ENCODE measurements at places on chromosomes 4 and X.
A peak's percentile ranks its signal among the peaks of the same experiment; 100 is the strongest.

- DNase-seq: peak; percentile 28
These were observed 829 bp downstream of the ELOVL6 start for GRCh38 chr4:110197529-110198042.

GRCh38 chr4:141132709-141133145 is 542 bp downstream of the RNF150 start:
- DNase-seq: no peak

GRCh38 chr4:143202824-143203223 is 18.1 kb downstream of the USP38 start:
- no peak for DNase-seq

DNA sequence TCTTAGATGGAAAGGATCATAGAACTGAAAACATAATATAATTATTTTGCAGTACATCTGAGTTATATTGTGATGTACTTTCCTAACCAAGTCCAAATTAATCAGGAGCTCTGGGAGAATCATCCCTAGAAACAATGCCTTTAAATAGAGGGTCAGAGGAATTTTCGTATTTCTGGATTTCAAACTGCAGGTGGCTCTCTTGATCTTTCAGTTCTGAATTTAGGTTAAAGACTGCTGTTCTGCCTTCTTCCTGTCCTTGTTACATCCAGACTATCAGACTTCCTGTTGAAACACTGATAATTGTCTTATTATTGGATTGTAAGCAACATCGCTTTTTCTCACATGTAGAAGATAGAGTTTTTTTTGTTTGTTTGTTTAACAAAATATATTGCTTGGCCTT is 142.7 kb downstream of the RPA4 start:
- DNase-seq: no peak

DNA sequence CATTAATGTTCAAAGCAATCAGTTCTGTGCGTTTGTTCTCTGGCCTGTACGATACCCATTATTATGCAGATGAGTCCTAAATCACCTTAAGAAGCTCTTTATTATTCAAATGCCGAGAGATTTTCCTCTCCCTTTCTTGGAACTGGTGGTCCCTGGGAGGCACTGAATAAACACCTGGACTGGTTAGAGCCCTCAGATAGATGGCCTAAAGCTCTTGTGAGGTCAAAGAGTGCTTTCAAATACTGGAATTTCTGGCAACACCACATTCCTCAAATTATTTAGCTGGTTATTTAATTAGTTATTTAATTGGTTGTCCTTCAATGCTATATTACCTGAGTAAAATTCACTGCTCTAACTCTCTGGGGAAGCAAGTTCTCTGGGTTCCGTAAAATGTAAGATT is 3.0 kb downstream of the ARHGEF38 start:
- DNase-seq: no peak

GRCh38 chr4:114056599-114056998 is 77.2 kb upstream of the ARSJ start:
- DNase-seq: no peak

DNA sequence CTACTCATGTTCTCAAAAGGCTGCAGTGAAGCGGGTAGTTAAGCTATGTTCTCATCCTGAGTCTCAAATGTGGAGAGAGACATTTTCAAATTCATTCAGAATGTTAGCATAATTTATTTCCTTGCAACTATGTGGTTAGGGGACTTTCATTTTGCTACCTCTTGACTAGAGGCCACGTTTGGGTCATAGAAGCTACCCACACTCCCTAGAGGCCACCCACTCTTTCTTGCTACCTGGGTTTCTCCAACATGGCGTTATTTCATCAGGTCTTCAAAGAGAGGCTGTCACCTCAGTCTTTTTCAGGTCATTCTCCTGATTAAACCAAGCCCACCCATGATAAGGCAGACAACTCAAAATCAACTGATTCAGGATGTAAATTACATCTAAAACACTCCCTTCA is 34.3 kb upstream of the NLGN4X start:
- DNase-seq: no peak

GRCh38 chrX:32985544-32985943 is 225.8 kb downstream of the DMD start:
- no peak for DNase-seq

DNA sequence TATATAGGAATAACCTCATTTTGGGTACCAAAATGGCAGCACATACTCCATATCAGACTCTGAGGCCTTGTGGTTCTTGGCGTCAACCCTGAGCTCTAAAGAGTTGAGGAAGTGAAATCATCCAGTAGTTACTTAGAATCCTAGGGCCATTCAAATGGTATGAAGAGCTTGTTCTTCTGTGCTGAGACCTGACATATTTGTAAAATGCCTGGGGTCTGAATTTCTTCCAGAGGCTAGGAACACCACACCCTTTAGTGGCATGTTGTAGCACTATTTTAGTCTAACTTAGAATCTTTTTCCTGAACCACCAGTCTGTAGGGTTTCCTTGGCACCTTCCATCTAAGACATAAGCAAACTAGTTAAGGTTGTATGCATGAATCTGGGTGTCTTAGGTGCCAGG is 18.1 kb upstream of the GDPD2 start:
- no peak for DNase-seq

DNA sequence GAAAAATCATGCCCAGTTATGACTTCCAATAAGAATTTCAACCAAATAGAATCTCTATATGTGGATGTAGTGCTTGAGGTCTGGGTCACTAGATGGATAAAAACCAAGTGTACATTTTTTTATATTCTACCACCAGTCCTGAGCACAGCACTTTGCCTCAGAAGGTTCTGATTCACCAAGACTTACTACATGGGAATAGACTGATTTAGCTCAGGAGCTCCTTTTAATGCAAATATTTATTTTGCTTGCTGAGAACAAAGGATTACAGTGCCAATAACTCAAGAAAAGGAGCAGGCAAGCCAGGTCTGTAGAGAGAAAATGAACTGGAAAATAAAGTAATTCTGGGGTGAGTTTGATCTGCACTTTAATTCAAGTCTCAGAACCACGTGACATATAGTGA is 6.4 kb upstream of the XK start:
- no peak for DNase-seq

- no peak for DNase-seq
These were observed 47.8 kb downstream of the CLCN3 start for GRCh38 chr4:169668069-169668721.

GRCh38 chrX:97845451-97845850 is 961.7 kb downstream of the RPA4 start:
- no peak for DNase-seq

- no peak for DNase-seq
These were observed 13.0 kb downstream of the RAB9B start for GRCh38 chrX:103818842-103819619.

- no peak for DNase-seq
These were observed 100.0 kb downstream of the SHISA3 start for GRCh38 chr4:42497142-42497910.

DNA sequence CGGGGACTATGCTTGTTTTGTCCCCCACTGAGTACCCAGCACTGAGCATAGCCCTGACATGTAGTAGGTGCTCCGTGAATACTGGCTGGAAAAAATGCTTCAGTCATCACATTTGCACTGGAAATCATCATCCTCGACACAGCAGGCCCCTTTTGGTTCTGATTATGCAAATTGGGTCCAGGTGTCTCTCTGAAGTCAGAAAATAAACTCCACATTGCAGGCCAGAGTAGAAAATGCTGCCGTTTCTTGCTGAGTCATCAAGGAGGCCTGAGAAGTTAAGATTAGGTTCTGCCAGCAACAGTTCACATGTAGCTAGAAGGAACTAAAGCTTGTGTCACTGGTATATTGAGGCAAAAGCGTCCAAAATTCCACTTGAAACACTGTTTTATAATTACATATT is 15.0 kb upstream of the STK32B start:
- DNase-seq: no peak

DNA sequence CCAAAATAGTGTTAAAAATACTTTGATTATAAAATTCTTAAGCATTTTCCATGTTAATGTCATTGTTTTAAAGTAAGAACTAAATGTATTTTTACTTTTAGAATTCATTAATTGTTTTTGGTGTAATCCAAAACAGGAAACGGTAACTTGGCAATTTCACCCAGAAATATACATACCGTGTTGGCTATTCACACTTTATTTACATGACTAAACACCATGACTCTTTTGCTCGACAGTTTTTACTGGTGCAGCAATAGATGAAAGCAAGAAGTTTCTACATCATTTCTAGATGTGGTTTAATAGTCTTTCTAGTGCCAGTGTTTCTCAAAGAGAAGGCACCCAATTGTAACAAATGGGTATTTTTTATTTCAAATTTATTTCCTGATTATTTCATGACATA is 25.6 kb upstream of the MAGEA1 start:
- DNase-seq: no peak

GRCh38 chr4:45576275-45576674 is 547.6 kb downstream of the GABRG1 start:
- DNase-seq: no peak

DNA sequence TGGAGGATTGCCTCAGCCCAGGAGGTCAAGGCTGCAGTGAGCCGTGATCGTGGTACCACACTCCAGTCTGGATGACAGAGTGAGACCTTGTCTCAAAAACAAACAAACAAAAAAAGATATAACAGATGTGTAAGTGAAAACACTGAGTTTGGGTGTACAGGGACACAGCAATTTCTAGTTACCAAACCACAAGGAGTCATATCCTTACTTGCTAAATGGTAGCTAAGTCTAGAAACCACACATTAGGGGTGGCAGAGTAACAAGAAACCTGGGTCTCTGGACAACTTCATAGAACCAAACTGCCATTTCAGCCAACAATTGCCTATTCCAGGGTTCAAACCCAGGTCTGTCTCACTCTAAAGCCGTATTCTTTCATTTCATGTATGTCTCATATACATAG is 20.8 kb downstream of the PPEF2 start:
- no peak for DNase-seq

DNA sequence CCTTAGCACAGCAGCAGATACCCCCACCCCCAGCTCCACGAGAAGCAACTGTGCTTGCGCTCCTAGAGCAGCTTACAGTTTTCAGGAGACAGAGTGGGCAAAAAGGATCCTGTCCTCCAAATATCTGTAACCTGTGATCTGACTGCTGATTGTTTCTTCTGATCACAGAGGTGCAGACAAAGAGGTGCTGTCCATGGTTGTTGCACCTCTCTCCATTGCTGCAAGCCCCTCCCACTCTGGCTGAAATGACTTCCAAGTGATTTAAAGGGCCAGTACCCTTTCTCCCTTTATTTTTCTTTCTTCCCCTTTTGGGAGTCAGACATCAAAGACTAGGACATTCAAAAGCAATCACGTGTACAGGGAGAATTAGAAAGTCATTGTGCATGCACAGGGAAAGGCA is 205.3 kb upstream of the GEMIN8 start:
- no peak for DNase-seq

- DNase-seq: no peak
These were observed 102.8 kb upstream of the BMP2K start for GRCh38 chr4:78673337-78673736.

- no peak for DNase-seq
These were observed 41.7 kb downstream of the RPGR start for GRCh38 chrX:38285649-38286048.

DNA sequence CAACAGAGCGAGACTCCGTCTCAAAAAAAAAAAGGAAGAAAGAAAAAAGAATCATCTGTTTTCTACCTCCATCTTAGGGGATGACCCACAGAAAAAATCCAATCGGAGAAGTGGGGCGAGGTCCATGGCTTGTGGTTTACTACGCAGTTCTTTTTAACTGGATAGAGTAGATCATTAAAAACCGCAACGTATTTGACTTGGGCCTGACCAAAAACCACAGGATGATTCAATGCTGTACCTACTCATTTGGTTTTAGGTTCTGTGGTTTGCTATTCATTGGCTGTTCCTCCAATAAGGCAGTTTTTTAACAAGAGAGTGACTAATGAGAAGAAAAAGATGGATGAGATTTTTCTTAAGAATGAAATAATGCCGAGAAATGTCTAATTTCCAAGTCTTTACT is 83.7 kb downstream of the FREM3 start:
- no peak for DNase-seq

GRCh38 chrX:154008521-154008920 is 11.2 kb downstream of the IRAK1 start:
- no peak for DNase-seq

- peak; percentile 9 for DNase-seq
These were observed 875 bp downstream of the LAP3 start for GRCh38 chr4:17577665-17578481.

- no peak for DNase-seq
These were observed 4.4 kb downstream of the KIT start for GRCh38 chr4:54662123-54662522.

DNA sequence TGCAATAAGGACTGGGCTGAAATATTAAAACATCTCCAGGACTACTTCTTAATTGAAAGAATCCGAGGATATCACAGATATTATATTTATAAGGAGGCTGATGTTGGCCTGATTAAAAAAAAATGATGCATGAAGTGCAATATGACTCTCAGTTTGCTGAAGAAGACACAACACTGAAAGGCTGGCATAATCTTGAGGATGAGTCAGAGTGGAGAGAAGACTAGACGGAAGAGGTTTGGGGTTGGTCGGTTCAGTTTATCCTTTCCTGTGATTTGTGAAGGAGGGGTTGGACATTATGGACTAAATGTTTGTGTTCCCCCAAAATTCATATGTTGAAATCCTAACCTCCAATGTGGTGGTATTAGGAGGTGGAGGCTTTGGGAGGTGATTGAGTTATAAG is 170.3 kb downstream of the CORIN start:
- DNase-seq: no peak

GRCh38 chrX:53088136-53088974 is 5.6 kb upstream of the KANTR start:
- peak; percentile 84 for DNase-seq

DNA sequence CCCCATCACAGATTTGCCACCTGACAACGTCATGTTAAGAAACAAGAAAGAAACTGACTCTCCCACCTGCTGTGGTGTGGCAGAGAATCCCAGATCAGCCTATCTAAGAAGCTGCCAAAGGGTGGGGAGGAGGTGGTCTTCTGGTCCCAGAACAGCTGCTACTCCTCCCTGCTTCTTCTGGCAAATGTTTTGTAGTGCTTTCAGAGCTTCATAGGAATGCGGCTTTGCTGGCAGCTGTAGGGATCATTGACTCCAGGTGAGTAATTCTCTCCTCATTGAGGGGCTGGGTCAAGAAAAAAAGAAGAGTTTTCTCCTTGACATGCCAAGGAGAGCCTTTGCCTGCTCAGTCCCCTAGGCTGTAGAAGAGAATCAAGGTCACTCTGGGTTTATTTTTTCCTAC is 23.3 kb downstream of the NRK start:
- DNase-seq: no peak

- DNase-seq: no peak
These were observed 36.0 kb downstream of the ARHGAP6 start for GRCh38 chrX:11629593-11630211.

GRCh38 chrX:46268412-46268811 is 276.8 kb downstream of the ZNF674 start:
- DNase-seq: no peak

GRCh38 chr4:151569650-151570049 is 160.7 kb downstream of the FHIP1A start:
- DNase-seq: no peak

GRCh38 chrX:13377550-13377934 is 57.7 kb upstream of the ATXN3L start:
- no peak for DNase-seq

- DNase-seq: no peak
These were observed 107.1 kb downstream of the IDS start for GRCh38 chrX:149398027-149398426.

- no peak for DNase-seq
These were observed 74.0 kb downstream of the PAK3 start for GRCh38 chrX:111170017-111170416.

GRCh38 chr4:120053911-120054310 is 12.7 kb downstream of the MAD2L1 start:
- no peak for DNase-seq

Measured in central memory CD4-positive, alpha-beta T cell (primary cell).